ENCODE measurements at places on chromosomes 5 and 9. TPM values are rescaled to one million over a fixed set of nuclear protein-coding genes. Genes with fewer than 3 reads are reported as not detected.
A peak's percentile ranks its signal among the peaks of the same experiment; 100 is the strongest.

Gene SH3TC2
- 0.95 TPM for total RNA-seq

Gene PCDHB12
- 5.6 TPM for total RNA-seq

Gene SLC30A5
- total RNA-seq, result 45.8 TPM

- DNase-seq, result no peak
These were observed 12.4 kb upstream of the IL17B start for GRCh38 chr5:149391524-149391923.

- DNase-seq, result peak; percentile 58
These were observed 52.9 kb downstream of the C9orf50 start for GRCh38 chr9:129567842-129568559.

- DNase-seq, result no peak
These were observed 41.7 kb upstream of the BARX1 start for GRCh38 chr9:93996863-93997262.

GRCh38 chr5:71573591-71573990 is 13.5 kb upstream of the MCCC2 start:
- no peak for DNase-seq
